ENCODE measurements at places on chromosomes 16 and 17. TPM values are rescaled to one million over a fixed set of nuclear protein-coding genes. Genes with fewer than 3 reads are reported as not detected.

DNA sequence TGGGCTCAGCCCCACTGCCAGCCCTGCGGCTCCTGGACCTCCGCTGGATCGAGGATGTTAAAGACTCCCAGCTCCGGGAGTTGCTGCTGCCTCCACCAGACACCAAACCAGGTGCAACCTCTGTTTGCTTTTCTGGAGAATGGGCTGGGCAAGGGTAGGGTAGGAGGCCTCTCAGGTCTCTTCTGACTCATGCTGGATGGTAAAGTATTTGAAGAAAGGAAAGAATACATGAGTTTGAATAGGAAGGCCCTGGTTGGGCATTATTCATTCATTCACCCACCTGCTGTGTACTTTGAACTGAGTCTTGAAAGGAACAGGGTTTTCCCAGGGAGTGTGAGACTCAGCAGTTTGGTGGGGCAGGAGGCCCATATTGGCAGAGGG, 6.5 kb upstream of the ORAI3 start:
- no peak for DNase-seq

- no peak for DNase-seq
Measured at GRCh38 chr16:67104061-67104460, 5.7 kb upstream of the PHAF1 start.

- DNase-seq: no peak
Measured at GRCh38 chr16:81237942-81238295, 570 bp upstream of the BCO1 start.

DNA sequence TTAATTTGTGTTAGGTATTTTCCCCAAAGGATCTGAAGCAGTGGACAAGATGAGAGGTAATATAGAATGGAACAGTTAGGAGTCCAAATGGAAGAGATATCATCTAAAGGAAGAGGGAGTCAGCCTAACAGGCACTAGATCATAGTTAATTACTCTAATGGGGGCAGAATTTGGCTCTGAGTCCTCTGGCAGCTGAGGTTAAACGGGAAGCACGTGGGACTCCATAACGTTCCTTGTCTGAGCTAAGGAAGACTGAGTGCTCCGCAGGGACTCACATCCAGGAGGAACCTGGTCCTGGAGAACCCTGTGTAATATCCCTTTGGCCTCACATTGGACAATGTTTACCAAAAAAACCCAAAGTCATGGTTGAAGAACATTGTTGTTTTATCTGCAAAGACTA, 46.6 kb upstream of the TEX2 start:
- DNase-seq: no peak

DNA sequence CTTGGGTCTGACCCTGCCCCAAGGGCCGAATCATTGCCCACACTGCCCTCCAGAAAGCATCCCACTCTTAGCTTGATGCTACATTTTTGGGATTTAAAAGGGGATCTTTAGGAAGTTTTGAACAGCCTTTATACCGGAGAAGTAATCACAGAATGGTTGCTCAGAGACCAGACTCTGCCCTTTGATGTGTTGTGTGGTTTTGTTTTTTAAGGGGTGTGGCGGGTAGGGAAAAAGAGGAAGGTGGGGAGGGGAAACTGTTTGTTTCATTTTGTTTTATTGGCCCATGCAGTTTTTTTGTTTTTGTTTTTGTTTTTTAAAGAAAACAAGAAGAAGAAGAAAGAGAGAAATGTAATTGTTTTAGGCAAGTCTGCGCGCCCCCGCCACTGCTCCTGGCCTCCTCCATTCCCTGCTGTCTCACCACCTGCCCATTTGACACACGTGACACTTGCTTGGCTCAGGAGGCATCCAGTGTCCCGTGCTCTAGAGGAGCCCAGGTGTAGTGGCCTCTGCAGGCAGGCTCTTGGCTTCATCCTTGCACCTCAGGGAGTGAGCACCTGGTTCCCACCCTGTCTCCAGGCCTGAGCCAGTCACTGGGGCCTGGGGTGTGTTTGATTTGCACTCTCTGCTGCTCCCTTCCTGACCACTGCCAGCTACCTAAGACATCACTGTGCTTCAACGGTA, 35.7 kb downstream of the GNAO1 start:
- no peak for DNase-seq

DNA sequence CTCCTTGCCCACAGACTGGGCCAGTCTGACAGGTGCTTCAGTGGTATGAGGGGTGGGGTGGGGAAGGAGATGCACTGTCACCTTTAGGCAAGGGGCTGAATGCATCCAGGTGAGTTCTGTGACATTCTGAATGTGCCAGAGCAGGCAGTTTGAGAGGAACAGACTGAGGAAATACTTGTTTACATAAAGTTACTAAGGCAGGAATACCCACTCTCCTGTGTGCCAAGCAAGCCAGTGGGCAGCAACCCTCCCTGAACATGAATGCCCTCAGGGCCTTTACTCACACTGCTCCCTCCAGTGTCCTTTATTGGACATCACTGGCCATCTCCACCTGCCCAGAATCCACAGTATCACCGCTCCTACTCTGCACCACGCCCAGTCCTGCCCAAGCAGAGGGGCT, 33.1 kb upstream of the ULK2 start:
- no peak for DNase-seq

DNA sequence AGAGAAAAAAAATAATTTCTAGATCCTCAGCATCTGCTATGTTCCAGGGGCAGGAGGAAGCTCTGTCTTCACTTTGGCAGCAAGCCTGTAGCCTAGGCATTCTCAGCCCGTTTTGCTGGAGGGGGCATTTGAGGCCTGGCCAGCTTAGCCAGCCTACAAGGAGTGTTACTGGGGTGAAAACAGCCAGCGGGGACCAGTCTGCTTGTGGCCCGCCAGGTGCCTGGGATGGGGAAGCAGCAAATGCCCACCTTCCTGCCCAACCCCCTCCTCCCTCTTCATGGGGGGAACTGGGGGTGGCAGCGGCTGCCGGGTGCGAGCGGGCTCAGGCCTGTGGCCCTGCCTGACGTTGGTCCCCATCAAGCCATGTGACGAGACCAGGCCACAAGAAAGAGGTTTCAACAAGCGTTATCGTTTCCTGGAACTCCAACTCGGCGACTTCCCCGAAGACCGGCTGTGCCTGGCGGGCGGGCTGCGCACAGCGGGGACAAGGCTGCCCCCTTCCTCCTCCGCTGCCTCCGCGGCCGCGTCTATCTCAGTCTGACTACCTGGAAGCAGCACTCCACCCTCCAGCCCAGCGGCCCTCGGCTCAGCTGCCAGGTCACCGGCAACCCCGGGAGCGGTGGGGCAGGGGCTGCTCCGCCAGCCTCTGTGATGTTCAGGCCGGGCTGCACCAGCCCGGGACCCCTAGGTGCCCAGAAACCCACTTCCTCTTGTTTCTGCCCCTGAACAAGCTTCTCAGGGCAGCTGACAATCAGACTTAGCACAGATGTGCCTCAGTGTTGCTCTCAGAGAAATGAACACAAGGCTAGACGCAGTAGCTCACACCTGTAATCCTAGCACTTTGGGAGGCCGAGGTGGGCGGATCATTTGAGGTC, 22.9 kb downstream of the SOCS1 start:
- peak; percentile 77 for DNase-seq

DNA sequence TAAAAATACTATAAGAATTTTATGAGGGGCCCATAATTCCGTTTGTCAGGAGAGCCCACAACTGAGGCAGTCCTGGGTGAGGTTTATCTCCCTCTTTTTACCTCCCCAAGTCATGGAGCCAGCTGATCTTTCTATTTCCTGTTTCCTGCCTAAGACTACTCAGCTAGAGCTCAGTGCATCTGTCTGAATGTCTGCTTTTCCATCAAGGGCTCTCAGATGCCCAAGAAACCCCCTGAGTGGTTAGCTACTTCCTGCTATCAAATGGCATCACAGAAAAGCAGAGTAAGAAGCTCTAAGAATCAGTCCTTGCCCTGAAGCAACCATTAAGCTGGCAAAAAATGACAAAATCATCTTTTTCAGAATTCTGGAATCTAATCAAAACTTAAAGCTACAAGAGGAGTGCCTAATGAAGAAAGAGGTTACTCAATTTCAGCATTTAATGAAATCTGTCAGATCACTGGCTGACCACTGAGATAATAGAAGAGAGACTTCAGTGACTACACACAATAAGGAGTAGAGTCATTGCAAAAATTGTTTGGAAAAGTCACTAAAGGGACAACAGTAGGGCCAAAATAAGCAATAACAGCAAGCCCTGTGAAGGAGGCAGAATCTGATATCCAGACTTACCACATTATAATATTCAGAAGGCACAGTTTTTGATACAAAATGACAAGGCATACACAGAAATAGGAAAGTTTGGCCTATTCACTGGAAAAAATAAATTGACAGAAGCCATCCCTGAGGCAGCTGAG, 150.1 kb downstream of the CYB561 start:
- no peak for DNase-seq

GRCh38 chr16:2707368-2708289, 12.4 kb downstream of the PRSS27 start:
- no peak for DNase-seq

NPIPB13 gene
- total RNA-seq: 3.1 TPM

DNA sequence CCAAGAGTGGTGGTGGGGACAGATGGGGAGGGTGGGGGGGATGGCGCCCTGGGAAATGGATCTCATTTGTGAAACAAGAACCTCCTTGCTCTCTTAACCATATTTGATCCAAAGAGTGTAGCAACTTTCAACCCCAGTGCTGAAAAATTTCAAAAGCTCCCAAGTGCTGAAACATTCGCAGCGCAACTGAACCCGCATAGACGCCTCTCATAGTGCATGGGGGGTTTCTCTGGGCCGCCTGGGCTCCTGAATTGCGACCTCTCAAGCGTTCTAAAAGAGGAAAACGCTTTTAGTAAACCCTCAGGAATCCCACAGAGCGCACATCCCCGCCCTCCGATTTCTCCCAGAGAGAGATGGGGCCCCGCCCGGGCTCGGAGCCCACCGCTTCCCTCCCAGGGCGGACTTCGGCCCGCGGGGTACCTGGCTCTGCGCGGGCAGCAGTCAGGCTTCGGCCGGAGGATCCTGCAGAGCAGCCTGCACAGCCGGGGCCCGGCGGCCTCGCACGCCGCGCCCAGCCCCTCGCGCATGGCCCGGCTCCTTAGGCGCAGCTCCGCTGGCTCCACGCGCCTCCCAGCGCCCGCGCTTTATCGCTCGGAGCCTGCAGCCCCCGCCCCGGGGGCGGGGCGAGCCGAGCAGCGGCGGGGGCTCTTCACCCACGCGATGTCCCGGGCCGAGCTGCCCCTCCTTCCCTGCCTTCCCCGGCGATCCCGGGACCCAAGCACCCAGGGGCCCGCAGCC, 7.0 kb downstream of the NOS2 start:
- DNase-seq: peak; percentile 82

GRCh38 chr16:28844226-28844885, 1.8 kb downstream of the TUFM start:
- no peak for DNase-seq

DNA sequence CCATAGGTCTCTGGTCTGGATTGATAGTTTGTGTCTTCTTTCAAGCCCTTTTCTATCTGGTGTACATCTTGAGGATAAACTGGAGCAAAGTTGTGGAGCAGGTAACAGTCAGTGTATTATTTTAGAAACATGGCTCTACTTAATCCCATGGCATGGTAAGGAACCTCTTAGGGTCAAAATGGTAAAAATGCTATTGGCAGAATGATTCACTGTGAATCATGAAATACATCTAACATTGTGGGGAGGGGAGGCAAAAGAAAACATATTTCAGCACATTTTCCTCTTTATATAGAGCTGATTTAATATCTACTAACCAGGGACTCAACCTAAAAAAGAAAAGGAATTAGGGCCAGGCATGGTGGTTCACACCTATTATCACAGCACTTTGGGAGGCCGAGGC, 17.9 kb upstream of the ALDH3A2 start:
- no peak for DNase-seq

GRCh38 chr17:7136266-7136877, 21.8 kb upstream of the ASGR2 start:
- peak; percentile 76 for DNase-seq

HOXB8 gene
- not detected for total RNA-seq

DNA sequence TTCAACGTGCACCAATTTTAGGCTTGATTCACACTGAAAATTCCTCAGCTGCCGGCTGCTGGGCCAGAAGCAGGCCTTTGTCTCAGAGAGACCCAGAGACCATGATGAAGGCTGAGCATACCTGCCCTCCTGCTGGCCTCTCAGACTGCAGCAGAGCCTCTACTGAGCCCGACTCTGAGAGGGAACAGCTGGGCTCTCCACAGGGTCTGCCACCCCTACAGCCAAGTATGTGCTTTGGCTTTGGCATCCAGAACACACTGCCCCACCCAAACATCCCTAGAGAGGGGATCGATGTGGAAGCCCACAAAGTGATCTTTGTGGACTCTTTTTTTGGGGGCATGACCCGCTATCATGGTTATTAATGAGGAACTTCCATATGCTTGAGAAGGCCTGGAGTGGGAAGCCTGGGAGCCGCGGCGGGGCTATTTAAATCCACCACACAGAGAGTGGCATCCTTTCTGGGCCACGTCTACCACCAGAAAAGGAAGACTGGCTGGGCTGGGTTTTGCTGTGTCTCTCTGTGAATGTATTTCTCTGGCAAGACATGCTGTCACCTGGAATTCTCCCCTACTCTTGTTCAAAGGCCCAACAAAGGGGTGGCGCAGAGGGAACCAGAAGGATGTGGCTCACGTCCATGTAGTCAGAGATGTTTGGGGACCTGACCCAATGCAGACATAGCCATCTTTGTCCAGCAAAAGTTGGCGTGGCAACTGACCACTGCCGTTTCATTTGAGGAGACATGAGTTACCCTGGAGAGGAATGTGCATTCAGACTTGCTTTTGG, 69.3 kb downstream of the GNAO1 start:
- DNase-seq: no peak

- no peak for DNase-seq
Measured at GRCh38 chr17:38800237-38800760, 943 bp upstream of the PIP4K2B start.

GRCh38 chr17:6524520-6524919, 31.8 kb downstream of the PITPNM3 start:
- no peak for DNase-seq

Measured in right cardiac atrium (tissue), 5 donors.